Activated CD4-positive, alpha-beta T cell treated with anti-CD3 and anti-CD28 coated beads, Interleukin-2, amount 50 U/mL, for 4 hours (primary cell): ENCODE measurements at places on chromosomes 1 and 21.

DNA sequence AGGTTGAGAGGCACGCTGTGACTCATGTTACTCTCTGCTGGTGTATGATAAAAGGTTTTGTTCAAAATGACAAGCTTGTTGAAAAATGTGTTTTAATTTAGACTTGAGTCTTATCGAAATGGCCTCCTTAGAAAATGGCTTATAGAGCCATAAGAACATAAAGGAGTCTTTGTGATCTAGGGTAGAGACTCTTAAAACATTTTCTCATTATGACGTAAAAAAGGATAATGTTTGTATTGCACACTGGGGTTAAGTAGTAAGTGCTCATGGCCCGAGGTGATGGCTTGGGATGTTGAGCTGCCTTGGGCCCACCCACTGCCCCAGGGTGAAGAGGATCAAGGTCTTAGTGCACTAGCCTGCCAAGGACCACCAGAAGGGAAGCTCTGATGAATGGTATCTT lies 117.4 kb downstream of the DISC1 start:
- no peak for DNase-seq

- DNase-seq, result no peak
These were observed 6.2 kb upstream of the TNFRSF4 start for GRCh38 chr1:1220197-1220596.

DNA sequence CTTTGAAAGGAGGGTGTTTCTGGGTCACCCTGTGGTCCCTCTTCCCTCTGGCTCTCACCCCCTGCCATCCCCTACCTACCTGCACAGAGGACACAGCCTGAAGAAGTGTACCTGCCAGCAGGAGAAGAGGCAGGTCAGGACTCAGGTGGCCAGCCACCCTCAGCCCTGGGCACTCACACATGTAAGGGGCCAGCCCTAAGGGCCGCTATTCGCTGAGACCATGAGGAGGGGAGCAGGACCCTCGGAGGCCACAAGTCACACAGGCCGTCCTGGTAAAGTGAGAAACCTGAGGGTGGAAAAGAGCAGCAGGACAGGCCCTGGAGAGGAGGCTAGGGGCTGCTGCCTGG lies 1.2 kb downstream of the ZNF692 start:
- no peak for DNase-seq

GRCh38 chr1:203993256-203993655 lies 79.7 kb upstream of the SOX13 start:
- DNase-seq, result no peak

GRCh38 chr21:34875830-34876229 lies 173.3 kb downstream of the RUNX1 start:
- no peak for DNase-seq

GRCh38 chr1:204730826-204731459 lies 45.4 kb upstream of the LRRN2 start:
- no peak for DNase-seq

DNA sequence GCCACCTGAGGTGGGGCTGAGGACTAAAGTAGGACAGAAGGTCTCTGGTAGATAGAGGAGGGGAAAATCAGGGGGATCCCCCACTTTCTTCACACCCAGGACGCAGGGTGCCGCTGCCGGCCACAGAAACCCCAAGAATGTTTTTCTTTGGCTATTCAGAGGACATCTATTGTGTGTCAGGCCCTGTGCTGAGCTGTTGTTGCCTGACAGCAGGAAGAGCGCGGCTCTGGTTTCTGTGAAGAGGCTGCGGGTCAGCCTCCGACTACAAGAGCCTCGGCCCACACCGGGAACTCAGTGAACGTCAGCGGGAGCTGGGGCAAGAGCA lies 407 bp upstream of the PIGV start:
- peak; percentile 46 for DNase-seq
